ENCODE measurements at places on chromosomes 5 and 9.

GRCh38 chr9:87527211-87527916 lies 29.7 kb downstream of the DAPK1 start:
- no peak for DNase-seq

- no peak for DNase-seq
Observed at GRCh38 chr5:89638871-89639270, 755.9 kb upstream of the MEF2C start.

DNA sequence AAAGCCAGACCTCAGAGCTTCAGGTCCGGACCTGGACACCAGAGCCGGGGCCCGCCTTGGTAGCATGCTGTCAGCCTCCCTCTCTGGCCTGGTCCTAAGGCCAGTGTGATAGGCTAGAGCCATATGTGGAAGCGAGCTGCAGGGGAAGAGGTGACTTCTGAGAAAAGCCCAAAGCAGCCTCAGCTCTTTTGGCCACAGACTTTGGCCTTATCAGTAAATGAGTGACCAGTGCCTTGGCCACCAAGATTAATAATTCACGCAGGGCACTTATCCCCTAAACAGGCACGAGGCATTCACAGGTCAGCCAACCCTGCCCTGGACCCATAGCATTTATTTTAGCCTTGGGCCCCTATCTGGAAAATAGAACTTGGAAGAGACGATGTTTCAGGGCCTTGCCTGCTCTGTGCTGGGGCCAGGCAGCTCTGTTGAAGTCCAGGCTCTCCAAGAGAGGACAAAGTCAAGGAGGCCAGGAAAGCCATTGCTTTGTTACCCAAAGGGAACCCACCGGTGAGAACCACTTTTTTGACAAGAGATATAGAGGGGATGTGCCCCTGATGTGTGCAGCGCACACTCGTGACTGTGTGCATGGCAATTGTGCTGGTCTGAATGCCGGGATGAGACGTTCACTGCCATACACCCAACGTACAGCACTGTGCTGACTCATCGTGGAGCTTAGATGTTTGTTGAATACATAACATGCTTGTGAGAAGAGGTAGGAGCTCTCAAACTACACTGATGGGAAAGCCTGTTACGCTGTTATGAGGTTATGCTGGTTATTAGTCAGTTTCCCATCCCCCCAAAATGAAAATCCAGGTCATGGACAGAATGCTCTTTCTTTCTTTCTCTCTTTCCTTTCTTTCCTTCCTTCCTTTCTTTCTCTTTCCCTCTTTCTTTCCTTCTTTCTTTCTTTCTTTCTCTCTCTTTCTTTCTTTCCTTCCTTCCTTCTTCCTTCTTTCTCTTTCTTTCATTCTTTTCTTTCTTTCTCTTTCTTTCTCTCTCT lies 5.0 kb upstream of the SLC34A1 start:
- DNase-seq, result no peak

DNA sequence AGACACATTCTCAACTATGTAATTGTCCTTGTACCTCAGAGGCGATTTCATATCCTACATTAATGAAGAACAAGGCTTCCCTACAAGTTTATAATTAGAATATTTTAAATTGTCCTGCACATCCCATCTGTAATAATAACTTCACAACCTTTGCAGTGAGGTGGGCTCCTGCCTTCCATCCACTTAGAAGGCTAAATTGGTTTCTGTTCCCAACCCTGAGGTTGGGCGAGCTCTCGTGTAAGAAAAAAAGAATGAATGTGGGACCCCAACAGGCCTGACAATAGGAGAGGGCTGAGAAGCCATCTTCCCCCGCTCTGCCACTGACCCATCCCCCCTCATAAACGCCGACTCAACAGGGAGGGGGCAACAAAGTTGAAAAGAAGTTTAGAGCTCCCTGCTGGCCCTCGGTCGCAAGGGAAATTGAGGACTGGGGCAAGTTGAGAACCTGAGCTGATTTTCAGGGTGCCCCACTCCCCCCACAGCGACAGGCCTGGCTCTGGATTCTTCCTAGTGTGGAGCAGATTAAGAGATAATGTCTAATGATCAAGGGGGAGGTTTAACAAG lies 9.4 kb downstream of the BARHL1 start:
- no peak for DNase-seq

DNA sequence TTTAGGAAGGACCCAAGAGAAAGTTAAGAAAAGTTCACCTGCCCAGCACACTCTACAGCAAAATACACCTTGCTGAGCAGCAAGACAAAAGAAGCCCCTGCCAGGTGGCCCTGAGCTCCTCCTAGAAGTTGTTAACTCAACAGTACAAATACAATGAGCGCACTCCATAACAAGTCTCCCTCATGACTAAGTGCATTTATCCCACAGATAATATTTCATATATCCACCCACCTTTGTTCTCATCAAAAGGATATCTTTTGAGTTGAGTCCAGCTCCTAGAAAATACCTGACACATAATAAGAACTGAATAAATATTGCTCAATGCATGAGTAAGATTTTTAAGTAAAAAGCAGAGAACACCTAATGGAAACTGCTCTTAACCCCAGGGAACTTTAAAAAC lies 73.3 kb downstream of the ABCA1 start:
- no peak for DNase-seq

GRCh38 chr5:65924366-65925043 lies 1.9 kb upstream of the ERBIN start:
- no peak for DNase-seq

DNA sequence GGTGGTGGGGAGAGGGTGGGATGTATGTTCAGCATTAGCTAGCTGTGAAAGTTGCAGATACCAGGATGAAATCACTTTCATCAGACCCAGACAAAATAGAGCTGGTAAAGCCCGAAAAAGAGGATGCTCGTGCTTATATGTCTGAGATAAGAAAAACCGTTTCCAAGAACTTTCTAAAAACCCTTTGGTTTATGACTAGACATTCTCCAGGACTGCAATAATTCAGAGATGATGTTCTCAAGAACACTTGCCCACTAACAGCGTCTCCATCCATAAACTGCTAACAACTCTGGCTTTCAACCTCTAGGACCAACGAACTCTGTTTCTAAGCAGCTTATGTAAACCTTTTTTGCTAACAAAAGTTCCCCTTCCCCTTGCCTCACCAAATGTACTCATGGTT lies 8.4 kb upstream of the AMACR start:
- DNase-seq, result no peak

DNA sequence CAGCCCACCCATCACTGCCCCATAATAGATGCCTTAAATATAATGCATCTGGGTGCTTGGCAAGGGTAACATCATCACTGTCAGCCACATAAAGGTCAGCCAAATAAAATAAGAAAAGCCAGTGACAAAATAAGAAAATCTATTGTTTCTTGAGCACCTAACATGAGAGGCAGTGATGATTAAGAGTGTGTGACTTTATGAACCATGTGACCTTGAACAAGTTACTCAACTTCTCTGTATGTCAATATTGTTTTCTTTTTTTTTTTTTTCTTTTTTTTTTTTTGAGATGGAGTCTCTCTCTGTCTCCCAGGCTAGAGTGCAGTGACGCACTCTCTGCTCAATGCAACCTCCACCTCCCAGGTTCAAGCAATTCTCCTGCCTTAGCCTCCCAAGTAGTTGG lies 98.7 kb downstream of the CDK5RAP2 start:
- no peak for DNase-seq

GRCh38 chr5:6096101-6096500 lies 282.2 kb downstream of the MED10 start:
- no peak for DNase-seq

DNA sequence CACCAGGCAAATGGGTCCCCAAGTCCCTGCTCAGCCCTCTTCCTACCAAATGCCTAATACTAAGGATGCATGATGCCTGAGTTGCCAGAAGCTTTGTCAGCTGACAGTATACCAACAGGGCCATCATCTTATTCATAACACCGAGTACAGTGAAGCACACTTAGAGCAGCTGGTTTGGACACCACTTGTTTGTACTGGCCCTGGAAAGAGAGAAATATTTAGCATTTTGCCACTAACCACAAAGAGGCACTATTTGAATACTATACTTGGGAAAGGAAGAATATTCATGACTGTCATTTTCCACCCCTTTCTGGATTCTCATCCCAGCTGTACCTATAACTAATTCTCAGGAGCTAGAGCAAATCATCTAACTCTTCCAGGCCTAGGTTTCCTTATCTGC lies 364.4 kb upstream of the KIF2A start:
- DNase-seq, result no peak
